Tongue (tissue), 3 donors: ENCODE measurements at places on chromosomes 2 and 18. TPM values are rescaled to one million over a fixed set of nuclear protein-coding genes. Genes with fewer than 3 reads are reported as not detected.

- no peak for DNase-seq
Observed at GRCh38 chr18:24831871-24832665, 371.6 kb downstream of the HRH4 start.

GRCh38 chr2:61763605-61764034 is 90.2 kb downstream of the FAM161A start:
- peak; percentile 92 for DNase-seq

GRCh38 chr2:240392948-240393830 is 42.3 kb upstream of the GPC1 start:
- no peak for DNase-seq

- no peak for DNase-seq
Observed at GRCh38 chr18:32803568-32803967, 30.7 kb upstream of the KLHL14 start.

DNA sequence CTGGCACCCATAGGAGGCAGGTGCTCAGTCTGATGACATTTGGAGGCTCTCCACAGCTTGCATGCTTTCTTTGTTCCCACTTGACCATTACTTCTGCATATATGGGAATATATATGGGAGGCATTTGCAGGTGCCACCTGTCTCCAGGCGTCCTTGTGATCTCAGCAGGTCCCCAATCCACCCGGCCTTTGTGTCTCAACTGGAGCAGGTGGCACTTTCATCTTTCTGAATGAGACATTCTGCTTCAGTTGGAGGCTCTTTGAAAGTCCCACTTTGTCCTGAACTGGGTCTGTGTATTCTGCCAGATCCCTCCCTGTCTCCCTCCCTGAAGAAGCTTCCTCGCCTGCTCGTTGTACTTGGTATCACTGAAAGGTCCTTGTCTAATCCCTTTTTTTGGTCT is 318.1 kb upstream of the EPAS1 start:
- DNase-seq = no peak

- peak; percentile 38 for DNase-seq
Observed at GRCh38 chr18:5527603-5528002, 16.2 kb downstream of the EPB41L3 start.

DNA sequence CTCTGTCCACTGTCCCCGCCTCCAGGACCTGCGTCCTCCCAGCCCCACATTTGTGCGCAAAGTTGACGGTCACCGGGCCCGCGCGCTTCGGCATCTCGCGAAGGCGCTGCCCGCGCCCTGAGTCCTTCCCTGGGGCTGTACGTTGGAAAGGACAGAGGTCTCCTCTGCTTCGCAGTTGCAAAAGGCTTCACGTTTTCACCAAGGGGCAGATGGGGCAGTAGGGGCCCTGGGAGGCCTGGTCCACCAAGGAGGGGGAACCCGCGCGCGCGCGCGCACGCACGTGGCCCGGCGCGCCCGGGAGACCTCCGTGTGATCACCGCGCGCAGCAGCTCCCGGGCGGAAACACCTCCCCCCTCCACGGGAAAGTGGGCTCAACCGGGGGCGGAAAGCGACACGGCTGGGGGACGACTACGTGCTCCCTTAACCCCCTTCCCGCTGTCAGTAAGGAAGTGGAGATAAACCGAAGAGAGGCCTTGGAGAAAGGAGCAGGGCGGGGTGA is 21.9 kb downstream of the TEX44 start:
- peak; percentile 78 for DNase-seq

- DNase-seq = peak; percentile 67
Observed at GRCh38 chr18:77061946-77062517, 70.6 kb downstream of the MBP start.

DNA sequence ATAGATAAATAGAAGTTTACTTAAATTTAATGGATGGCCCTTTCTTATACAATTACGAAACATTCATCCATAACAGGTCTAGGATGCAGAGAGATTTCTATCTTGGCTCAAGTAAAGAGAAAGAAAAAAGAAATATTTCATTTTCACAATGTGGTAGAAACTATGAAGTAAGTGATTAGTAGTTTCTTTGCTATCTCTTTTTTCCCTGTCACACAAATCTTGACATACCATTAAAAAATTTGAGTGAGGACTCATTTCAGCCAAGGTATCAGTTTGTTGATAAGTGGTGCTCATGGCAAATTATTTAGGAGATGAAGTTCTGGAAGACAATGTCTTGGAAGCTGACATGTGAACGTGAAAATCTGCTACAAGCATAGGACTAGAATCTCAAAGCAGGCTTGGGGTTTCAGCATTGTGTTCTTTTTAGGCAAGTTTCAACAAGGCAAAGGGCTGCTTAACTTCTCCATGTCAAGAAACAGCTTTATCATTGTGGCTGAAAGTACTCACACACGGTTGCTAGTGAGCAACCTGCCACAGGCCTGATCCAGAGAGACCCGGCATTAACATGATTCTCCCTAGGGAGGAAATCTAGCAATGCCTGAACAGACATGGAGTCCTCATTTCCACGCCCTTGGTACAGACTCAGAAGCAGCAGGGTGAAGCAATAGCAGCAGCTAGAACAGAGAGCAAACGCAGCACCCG is 414.6 kb downstream of the DLGAP1 start:
- peak; percentile 19 for DNase-seq

PELI1 gene
- 31.4 TPM for total RNA-seq

SPP2 gene
- not detected for total RNA-seq

LRRC30 gene
- total RNA-seq = 2.7 TPM

ID2 gene
- 59.7 TPM for total RNA-seq
